H1 (cell line): ENCODE measurements at places on chromosomes 5 and 9. TPM values are rescaled to one million over a fixed set of nuclear protein-coding genes. Genes with fewer than 3 reads are reported as not detected.

DNA sequence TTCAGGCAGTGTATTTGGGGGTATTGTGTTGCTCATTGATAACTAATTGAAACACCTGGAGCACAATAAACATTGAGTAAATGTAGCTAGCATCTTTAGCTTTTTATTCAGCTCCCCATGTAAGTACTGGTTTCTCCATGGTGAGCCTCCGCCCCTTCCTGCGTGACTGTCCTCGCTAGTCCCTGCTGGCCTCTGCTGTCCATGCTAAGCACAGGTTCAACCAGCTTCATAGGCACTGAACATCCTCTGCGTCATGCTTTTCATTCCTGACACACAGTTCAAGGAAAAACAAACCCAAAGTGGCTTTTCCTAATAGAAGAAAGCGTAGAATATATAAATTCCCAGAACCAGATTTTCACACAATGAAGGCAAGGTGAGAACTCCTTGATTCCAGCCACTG, 27.3 kb upstream of the DAP start:
- H3K27ac ChIP-seq = no peak overlapping the region
- H3K36me3 ChIP-seq = no peaks in the 10 kb centered on the region
- no peaks in the 10 kb centered on the region for H3K27me3 ChIP-seq
- no peaks in the 10 kb centered on the region for H3K4me1 ChIP-seq
- no peak for DNase-seq
- no peak overlapping the region for H3K4me3 ChIP-seq

DNA sequence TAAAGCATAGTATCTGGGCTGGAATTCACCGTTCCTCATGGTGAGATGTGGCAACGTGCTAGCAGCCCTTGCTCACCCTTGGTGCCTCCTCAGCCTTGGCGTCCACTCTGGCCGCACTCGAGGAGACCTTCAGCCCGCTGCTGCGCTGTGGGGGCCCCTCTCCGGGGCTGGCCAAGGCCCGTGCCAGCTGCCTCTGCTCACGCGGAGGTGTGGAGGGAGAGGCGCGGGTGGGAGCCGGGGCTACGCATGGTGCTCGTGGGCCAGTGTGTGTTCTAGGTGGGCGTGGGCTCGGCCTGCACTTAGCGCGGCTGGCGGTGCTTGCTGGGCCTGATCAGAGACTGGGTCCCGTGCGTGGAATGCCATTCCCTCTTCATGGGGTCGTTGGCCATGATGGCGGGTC, 424.2 kb downstream of the KCTD16 start:
- H3K4me3 ChIP-seq = no peak overlapping the region
- peaks cover 7% of the 10 kb centered on the region for H3K4me1 ChIP-seq
- no peak for DNase-seq
- H3K27me3 ChIP-seq = no peaks in the 10 kb centered on the region
- H3K27ac ChIP-seq = no peak overlapping the region

DNA sequence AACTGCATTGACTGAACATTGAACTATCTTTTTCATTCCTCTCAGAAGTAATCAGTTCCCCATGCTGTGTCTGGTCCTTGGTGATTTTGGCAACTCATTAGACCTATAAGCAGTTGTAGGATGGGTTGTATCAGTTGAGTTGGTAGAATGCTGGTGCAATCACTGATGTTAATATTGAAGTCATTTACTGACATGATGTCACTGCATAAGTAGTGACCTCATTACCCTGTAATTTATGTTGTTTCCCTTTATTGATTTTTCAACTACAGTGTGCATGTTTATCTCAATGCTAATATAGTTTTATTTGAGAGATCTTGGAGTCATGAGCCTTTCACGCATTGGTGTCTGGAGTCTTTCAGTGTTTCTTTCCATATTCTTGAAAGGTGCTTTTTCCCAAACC, 275.0 kb downstream of the SPATA31D1 start:
- no peaks in the 10 kb centered on the region for H3K36me3 ChIP-seq
- H3K4me3 ChIP-seq = no peak overlapping the region
- H3K4me1 ChIP-seq = peaks cover 3% of the 10 kb centered on the region
- DNase-seq = no peak
- no peak overlapping the region for H3K27ac ChIP-seq

- H3K36me3 ChIP-seq = no peaks in the 10 kb centered on the region
- H3K4me1 ChIP-seq = no peaks in the 10 kb centered on the region
- H3K27ac ChIP-seq = no peak overlapping the region
- no peak for DNase-seq
- H3K27me3 ChIP-seq = no peaks in the 10 kb centered on the region
- no peak overlapping the region for H3K4me3 ChIP-seq
These were observed 283.9 kb upstream of the RFX3 start for GRCh38 chr9:3809724-3810123.

DNA sequence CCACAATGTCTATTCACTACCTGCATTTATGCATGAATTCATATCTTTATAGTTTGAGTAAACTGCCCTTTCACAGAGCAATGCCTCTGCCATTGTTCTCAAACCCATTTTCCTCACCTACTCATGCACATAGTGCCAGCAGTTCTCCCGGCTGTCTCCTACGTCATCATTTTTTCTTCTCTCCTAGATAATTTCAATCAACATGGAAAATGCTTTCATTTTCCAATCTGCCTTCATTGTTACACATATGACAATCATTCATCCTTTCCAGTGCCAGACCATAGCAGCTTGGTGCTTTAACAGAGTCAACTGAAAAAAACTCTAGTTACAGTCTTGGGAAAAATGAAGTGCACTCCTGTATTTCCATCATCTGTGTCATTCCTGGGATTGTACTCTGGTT, 514.8 kb upstream of the CTNND2 start:
- no peak overlapping the region for H3K4me3 ChIP-seq
- H3K36me3 ChIP-seq = no peaks in the 10 kb centered on the region; the same call in 1 of the 2 replicates
- H3K27me3 ChIP-seq = no peaks in the 10 kb centered on the region
- no peak for DNase-seq
- H3K4me1 ChIP-seq = no peaks in the 10 kb centered on the region
- no peak overlapping the region for H3K27ac ChIP-seq

The PCDHB7 gene
- 0.19 and 0.25 TPM in 2 replicates for total RNA-seq

The TGFBI gene
- total RNA-seq = 5.9 and 8.5 TPM in 2 replicates

- no peaks in the 10 kb centered on the region for H3K36me3 ChIP-seq
- H3K27me3 ChIP-seq = no peaks in the 10 kb centered on the region
- no peak for DNase-seq
- H3K27ac ChIP-seq = no peak overlapping the region
- no peak overlapping the region for H3K4me3 ChIP-seq
These were observed 96.1 kb downstream of the NUDT12 start for GRCh38 chr5:103466495-103466894.

The ANKRD33B gene
- total RNA-seq = 20.5 and 20.6 TPM in 2 replicates

GRCh38 chr5:157266286-157267007, 524 bp downstream of the CYFIP2 start:
- peaks cover 11% of the 10 kb centered on the region for H3K4me1 ChIP-seq
- DNase-seq = no peak

- H3K27me3 ChIP-seq = no peaks in the 10 kb centered on the region
- H3K36me3 ChIP-seq = no peaks in the 10 kb centered on the region
- H3K4me3 ChIP-seq = no peak overlapping the region
- no peaks in the 10 kb centered on the region for H3K4me1 ChIP-seq
- DNase-seq = no peak
- no peak overlapping the region for H3K27ac ChIP-seq
These were observed 78.4 kb upstream of the ITGA1 start for GRCh38 chr5:52709167-52709925.

- H3K27ac ChIP-seq = peak overlapping the region; percentile 72
- H3K4me1 ChIP-seq = peaks cover 27% of the 10 kb centered on the region
- peak overlapping the region; percentile 20; the same call in 1 of the 2 replicates for H3K4me3 ChIP-seq
- H3K27me3 ChIP-seq = no peaks in the 10 kb centered on the region
- H3K36me3 ChIP-seq = no peaks in the 10 kb centered on the region
These were observed 133.3 kb downstream of the GCNT1 start for GRCh38 chr9:76592091-76592973.

The SMC5 gene
- total RNA-seq = 22.5 and 22.6 TPM in 2 replicates

DNA sequence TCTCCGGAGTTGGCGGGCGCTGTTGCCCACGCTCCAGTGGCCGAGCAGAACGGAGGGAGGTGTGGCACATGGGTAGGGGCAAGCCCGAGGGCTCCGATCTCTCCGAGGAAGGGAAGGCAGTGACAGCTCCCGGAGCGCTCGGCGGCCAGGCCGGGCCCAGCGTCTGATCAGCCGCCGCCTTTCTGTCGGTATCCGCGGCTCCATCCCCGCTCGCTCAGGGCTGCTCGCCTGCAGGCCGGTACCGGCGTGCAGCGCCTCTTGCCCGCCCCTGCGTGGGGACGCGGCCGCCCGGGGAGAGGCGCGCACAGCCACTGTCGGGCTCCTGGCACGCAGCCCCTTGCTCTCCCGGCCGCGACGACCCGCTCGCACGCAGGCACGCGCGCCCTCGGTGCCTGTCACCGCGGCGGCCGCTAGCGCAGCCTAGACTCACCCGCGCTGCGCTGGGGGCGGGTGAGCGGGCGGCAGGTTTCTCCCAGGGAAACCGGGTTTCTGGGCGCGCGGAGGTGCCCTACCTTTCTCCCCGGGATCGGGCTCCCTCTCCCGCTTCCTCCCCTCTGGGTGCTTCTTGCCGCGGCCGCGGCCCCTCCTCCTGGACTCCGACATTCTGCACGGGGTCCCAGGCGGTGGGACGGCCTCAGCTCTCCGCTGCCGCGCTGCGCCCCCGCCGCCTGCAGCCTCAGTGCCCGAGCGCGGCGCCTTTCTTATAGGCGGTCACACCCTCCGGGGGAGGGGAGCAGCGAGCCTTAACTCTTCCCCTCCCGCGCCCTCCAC, 108.4 kb downstream of the PSD2 start:
- peak overlapping the region; percentile 51 for H3K4me3 ChIP-seq
- no peaks in the 10 kb centered on the region for H3K36me3 ChIP-seq
- no peak for DNase-seq
- H3K4me1 ChIP-seq = peaks cover 7% of the 10 kb centered on the region

- H3K4me1 ChIP-seq = no peaks in the 10 kb centered on the region
- H3K4me3 ChIP-seq = no peak overlapping the region
- H3K27ac ChIP-seq = no peak overlapping the region
- no peak for DNase-seq
- H3K36me3 ChIP-seq = no peaks in the 10 kb centered on the region
These were observed 14.4 kb upstream of the MEIKIN start for GRCh38 chr5:131959906-131960305.

The FOXD4L3 gene
- total RNA-seq = 0.15 TPM in 1 of 2 replicates, not detected in the other

GRCh38 chr9:117821954-117822353, 117.8 kb downstream of the TLR4 start:
- no peak overlapping the region for H3K27ac ChIP-seq
- H3K4me1 ChIP-seq = no peaks in the 10 kb centered on the region
- H3K36me3 ChIP-seq = no peaks in the 10 kb centered on the region
- no peak overlapping the region for H3K4me3 ChIP-seq

GRCh38 chr9:126157826-126158587, 168.6 kb upstream of the MVB12B start:
- no peak overlapping the region for H3K4me3 ChIP-seq
- no peaks in the 10 kb centered on the region; the same call in 1 of the 2 replicates for H3K4me1 ChIP-seq

GRCh38 chr9:130409246-130409645, 35.5 kb upstream of the ASS1 start:
- no peak overlapping the region for H3K4me3 ChIP-seq
- H3K27me3 ChIP-seq = no peaks in the 10 kb centered on the region
- DNase-seq = no peak
- no peaks in the 10 kb centered on the region for H3K36me3 ChIP-seq

GRCh38 chr9:109264877-109265587, 55.8 kb downstream of the EPB41L4B start:
- peaks cover 4% of the 10 kb centered on the region; the same call in 1 of the 2 replicates for H3K36me3 ChIP-seq
- H3K4me3 ChIP-seq = no peak overlapping the region
- H3K4me1 ChIP-seq = peaks cover 3% of the 10 kb centered on the region; the same call in 1 of the 2 replicates
- no peaks in the 10 kb centered on the region for H3K27me3 ChIP-seq

The CDK7 gene
- total RNA-seq = 52.1 and 63.4 TPM in 2 replicates

DNA sequence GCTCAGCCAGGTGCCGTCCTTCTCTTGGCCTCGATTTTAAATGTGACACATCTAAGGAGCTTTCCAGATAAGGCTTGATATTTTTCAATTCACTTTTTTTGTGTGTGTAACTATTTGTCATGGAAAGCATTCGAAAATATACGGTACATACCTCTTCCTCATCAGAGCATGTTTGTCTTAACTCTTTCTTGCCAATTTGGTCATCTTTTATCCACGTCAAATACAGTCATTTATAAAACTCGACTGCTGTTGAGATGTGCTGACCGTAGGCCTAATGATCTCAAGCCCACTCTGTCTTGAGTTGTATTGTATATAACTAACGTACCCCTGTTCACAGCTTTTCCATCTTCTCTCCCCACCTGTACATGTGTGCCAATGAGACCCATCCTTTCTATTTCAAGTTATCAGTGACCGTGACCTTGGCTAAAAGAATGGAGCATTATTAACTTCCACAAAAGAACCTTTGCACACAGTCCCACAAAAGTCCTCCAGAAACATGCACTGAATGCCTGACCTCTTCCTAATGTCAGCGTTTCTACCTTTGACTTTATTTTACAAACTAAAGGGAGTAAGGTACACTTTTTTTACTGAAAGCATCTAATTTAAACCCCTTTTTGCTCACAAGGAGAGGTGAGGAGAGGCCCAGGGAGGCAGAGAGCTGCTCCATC, 61.6 kb downstream of the IPPK start:
- no peak overlapping the region for H3K4me3 ChIP-seq
- DNase-seq = no peak
- H3K4me1 ChIP-seq = no peaks in the 10 kb centered on the region
- no peaks in the 10 kb centered on the region for H3K27me3 ChIP-seq
- peaks cover 8% of the 10 kb centered on the region for H3K36me3 ChIP-seq
- no peak overlapping the region for H3K27ac ChIP-seq

DNA sequence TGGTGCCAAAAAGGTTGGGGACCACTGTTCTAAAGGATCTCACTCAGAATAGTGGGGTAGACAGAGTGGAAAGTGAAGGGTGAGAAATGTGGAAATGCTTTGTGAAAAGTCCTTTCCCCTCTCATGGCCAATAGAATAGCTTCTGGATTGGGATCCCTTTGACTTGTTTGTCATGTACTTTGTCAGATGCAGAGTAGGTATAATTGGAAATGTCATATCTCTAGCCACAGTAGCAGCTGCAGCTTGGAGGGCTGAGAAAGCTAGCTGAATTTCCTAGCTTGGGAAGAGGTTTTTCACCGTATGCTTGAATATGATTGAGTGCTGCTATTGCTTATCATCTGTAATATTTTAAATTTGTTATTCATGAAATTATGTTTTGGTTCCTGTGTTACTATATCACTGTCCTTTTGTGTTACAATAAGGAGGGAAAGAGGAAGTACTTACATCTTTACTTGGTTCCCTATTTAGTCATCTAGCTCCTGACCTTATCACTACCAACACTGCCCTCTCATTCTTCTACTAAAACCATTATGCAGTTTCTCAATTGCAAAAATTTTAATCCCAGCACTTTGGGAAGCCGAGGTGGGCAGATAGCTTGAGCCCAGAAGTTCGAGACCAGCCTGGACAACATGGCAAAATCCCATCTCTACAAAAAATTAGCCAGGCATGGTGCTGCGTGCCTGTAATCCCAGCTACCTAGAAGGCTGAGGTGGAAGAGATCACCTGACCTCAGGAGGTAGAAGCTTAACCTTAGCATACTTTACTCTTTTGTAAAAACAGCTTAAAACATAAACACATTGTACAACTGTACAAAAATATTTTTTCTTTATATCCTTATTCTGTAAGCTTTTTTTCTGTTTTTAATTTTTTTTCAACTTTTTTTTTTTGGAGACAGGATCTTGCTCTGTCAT, 12.4 kb downstream of the SLC30A5 start:
- H3K4me3 ChIP-seq = no peak overlapping the region
- peaks cover 20% of the 10 kb centered on the region for H3K36me3 ChIP-seq
- no peak overlapping the region for H3K27ac ChIP-seq
- no peaks in the 10 kb centered on the region for H3K4me1 ChIP-seq
